HT-29 (cell line): ENCODE measurements at places on chromosomes 5 and 9.
A peak's percentile ranks its signal among the peaks of the same experiment; 100 is the strongest.

- no peak for DNase-seq
These were observed 516.3 kb upstream of the ZNF608 start for GRCh38 chr5:125262782-125263181.

- no peak for DNase-seq
These were observed 15.0 kb downstream of the TENT4A start for GRCh38 chr5:6728011-6728794.

- DNase-seq, result no peak
These were observed 2.0 kb downstream of the TENT4A start for GRCh38 chr5:6715271-6715670.

- DNase-seq, result no peak
These were observed 196.3 kb downstream of the PALM2AKAP2 start for GRCh38 chr9:109976303-109976702.

DNA sequence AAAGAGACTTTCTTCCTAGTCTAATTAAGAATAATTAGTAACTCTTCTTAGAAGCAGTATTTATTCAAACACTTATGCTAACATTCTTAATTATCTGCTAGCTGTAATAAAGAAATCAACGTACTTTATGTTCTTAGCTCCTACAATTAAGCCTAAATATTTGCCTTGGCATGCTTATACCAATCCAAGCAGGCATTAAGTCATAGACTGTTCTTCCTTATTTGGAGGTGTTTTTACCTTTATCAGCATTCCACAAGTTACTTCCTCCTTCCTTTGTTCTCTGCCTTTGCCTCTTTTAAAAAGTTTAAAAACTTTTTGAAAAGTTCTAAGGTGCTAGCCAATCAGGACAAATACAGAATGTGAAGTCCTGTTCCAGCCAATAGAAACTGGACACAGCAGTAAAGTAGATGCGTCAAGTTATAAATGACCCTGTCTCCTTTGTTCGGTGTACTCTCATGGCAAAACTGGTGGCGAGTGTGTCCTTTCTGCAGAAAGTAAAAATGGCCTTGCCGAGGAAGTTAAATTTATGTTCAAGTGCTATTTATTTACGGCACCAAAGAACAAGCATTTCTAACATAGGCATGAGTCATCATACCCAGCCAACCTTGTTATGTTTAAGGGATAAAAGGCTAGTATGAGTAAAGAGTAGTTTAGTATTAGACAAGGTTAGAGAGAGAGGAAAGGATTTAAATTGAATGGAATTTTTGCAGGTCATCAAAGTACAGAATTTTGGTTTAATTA, 58.6 kb downstream of the GPBP1 start:
- DNase-seq, result no peak

DNA sequence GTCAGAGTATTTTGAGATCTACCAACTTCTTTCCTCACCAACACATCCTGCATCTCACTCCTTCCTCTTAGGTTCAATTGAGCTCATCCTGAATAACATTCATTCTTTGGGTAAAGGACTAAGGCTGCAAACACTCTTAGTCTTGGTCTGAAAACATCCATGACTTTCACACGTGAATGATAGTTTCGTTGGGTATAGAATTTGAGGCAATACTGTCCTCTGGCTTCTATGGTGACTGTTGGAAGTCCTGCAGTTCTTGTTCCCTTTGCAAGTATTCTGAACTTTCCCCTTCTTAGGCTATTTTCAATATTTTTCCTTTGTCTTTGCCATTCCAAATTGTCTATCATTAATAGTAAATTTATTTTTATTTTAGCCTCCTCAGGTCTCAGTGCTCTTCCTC, 185.4 kb downstream of the ROR2 start:
- no peak for DNase-seq

GRCh38 chr5:17379100-17379951, 118.7 kb upstream of the TAF11L2 start:
- DNase-seq, result no peak

DNA sequence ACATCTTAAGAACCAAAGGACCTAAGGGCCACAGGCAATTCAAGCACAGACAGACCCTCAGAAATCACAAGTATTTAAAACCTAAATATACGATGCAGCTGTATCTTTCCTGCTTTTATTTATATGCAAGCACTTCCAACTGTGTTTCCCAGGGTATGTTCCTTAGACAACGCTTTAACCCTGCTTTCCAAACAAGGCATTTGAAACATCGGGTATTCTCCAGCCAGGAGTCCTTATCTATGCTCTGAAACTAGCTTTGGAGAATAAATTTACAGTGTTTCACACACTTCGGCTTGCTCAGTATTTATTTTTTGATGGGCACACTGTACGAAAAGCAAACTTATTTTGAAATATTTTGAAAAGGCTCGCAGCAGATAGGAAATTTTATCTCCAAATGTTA, 13.5 kb downstream of the NR6A1 start:
- DNase-seq, result no peak

GRCh38 chr9:11086561-11086960, 473.8 kb upstream of the PTPRD start:
- no peak for DNase-seq

- DNase-seq, result no peak
These were observed 176.9 kb downstream of the GDNF start for GRCh38 chr5:37662789-37663485.

DNA sequence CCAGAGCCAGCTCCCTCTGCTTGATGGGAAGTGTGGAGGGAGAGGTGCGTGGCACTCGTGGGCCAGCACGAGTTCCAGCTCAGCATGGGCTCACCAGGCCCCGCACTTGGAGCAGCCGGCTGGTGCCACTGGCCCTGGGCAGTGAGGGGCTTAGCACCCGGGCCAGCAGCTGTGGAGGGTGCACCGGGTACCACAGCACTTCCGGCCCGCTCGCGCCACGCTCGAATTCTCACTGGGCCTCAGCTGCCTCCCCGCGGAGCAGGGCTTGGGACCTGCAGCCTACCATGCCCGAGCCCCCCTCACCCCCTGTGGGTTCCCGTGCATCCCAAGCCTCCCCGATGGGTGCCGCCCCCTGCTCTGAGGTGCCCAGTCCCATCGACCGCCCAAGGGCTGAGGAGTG, 98.4 kb downstream of the DCP2 start:
- DNase-seq, result no peak

- peak; percentile 89 for DNase-seq
These were observed 17.3 kb downstream of the SLC22A5 start for GRCh38 chr5:132386644-132387286.

- DNase-seq, result no peak
These were observed 36.2 kb upstream of the SMARCA2 start for GRCh38 chr9:1978941-1979340.

DNA sequence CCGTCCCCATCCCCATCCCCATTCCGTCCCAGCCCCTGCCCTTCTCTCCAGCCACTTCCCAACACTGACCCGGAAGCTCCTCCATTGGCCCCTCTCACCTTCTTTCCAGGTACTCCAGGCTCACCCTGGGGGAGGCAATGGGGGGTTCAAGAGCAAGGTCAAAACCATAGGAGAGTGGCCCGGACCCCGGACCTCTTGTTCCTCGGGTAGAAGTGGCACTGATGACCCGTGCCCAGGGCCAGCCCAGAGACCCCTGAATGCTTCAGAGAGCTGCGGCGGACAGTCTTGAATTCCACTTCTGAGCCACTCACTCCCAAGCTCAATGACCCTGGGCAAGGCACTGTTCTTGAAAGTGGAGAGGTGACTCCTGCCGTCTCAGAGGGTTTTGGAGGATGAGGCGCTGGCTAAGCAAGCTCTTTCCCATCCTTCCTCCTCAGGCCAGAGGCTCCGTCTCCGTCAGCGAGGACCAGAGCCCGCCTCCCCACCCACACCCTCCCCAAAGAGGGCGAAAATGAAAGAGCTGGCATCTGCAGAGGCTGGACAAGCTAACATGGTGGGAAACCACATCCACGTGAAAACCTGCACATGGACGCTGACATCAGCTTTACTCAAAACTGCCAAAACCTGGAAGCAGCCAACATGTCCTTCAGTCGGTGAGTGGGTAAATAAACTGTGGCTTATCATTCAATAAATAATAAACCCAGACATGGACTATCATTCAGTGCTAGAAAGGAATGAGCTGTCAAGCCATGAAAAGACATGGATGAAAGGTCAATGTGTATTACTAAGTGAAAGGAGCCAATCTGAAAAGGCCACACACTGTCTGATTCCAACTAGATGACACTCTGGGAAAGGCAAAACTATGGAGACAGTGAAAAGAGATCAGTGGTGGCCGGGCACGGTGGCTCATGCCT, 27.3 kb upstream of the PHYKPL start:
- no peak for DNase-seq

- peak; percentile 17 for DNase-seq
These were observed 1.3 kb downstream of the BRD3 start for GRCh38 chr9:134066526-134066912.

DNA sequence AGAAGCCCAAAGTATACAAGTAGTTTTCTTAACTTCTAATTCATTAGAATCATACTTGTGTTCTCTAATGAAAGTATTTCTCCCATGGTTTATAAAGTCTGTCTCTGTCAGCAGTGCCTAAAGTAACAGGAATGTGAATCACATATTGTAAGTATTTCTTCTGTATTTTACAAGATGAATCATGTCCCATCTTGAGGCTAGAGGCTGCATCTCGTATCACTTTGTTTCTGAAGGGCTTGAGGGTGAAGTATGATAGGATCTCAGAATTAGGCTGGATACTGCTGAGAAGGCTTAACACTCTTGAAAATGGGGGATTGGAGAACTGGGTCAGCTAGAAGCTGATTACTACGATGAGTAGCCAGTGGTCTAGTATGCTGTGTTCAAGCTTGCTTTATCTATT, 242.2 kb upstream of the ACTBL2 start:
- DNase-seq, result no peak

DNA sequence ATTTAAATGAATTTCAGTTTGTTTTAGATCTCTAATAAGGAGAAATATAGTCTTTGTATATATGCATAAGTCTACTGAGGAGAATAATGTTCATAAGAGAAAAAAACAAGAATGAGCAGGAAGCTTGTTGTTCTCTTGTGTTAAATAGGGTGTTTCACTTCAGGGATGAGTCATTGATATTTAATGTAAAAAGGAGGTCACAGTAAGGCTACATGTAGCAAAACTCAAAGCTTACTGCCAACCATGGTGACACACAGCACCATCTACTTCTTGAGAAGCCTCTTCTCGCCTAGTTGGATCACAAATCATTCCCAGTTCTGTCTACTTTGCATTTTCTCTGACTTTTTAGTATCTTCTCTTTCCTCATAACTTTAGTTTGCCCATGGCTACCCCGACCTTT, 1466.0 kb upstream of the C9orf72 start:
- no peak for DNase-seq

- no peak for DNase-seq
These were observed 23.6 kb downstream of the TNPO1 start for GRCh38 chr5:72840041-72840440.

DNA sequence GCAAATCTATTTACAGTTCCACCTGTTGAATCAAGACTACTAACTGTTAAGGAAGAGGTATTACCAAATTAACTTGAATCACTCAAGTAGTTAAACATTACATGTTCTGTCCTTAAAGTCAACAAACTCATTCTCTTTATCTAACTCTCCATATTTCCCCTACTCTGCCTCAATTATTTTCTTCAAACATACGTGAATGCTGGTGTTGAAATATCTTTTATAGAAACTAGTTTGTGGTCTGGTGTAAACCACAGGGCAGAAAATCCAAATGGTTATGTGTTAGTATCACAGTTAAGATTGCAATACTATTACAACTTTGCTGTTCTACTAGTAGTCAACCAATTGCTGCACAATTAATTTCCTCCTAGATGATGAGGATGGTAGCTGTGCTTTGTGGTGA, 603.5 kb downstream of the KCTD16 start:
- DNase-seq, result no peak

- DNase-seq, result no peak
These were observed 295.9 kb upstream of the ZNF608 start for GRCh38 chr5:125042261-125042890.

DNA sequence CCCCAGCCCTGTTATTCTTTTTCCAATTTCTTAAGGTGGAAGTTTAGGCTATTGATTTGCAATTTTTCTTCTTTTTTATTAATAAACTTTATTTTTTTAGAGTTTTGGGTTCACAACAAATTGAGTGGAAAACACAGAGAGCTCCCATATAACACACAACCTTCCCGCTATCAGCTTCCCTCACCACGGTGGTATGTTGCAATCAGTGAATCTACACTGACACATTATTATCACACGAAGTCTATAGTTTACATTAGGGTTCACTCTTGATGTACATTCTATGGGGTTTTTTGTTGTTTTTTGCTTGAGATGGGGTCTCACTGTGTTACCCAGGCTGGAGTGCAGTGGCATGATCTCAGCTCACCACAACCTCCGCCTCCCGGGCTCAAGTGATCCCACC, 4.8 kb upstream of the NFX1 start:
- no peak for DNase-seq

DNA sequence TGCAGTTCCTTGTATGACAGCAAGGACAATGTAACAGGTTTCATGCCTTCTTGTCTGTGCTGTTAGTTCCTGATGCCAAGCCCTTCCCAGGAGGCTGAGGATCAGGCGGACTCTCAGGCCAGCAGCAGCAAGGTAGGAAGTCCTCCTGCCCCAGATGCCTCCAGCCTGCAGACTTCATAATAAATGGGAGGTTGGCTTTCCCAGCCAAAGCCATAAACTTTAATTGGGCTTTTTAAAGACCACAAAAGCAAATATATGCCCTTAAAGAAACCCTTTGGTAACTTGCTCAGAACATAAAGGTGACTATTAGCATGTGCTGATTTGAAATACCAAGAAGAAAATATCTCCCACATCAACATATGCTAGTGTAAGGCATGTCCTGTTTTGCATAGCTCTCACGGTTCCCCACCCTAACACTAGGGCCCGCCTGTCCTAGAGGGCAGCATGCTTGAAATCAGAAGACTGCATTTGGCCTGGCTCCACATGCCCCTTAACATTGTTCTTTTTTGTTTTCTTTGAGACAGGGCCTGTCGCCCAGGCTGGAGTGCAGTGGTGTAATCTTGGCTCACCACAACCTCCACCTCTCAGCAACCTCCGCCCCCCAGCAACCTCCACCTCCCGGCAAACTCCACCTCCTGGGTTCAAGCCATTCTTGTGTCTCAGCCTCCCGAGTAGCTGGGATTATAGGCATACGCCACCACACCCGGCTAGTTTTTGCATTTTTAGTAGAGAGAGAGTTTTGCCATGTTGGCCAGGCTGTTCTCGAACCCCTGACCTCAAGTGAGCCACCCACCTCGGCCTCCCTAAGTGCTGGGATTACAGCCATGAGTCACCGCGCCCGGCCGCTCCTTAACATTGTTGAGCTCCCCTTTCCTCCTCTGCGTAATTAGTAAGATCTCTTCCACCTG, 44.6 kb upstream of the FCN1 start:
- DNase-seq, result no peak

DNA sequence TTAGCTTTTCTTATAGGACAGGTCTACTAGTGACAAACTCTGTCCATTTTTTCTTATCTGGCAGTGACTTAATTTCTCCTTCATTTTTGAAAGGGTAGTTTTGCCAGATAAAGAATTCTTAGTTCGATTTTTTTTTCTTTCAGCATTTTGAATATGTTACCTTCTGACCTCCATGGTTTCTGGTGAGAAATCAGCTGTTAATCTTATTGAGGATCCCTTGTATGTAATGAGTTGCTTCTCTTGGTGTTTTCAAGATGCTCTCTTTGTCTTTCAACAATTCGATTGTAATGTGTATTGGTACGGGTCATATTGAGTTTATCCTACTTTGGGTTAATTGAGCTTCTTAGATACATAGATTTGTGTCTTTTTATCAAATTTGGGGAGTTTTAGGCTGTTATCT, 12.5 kb downstream of the PAIP2 start:
- no peak for DNase-seq
